Left colon (tissue), 2 donors: ENCODE measurements at places on chromosomes 2 and 18. TPM values are rescaled to one million over a fixed set of nuclear protein-coding genes. Genes with fewer than 3 reads are reported as not detected.

DNA sequence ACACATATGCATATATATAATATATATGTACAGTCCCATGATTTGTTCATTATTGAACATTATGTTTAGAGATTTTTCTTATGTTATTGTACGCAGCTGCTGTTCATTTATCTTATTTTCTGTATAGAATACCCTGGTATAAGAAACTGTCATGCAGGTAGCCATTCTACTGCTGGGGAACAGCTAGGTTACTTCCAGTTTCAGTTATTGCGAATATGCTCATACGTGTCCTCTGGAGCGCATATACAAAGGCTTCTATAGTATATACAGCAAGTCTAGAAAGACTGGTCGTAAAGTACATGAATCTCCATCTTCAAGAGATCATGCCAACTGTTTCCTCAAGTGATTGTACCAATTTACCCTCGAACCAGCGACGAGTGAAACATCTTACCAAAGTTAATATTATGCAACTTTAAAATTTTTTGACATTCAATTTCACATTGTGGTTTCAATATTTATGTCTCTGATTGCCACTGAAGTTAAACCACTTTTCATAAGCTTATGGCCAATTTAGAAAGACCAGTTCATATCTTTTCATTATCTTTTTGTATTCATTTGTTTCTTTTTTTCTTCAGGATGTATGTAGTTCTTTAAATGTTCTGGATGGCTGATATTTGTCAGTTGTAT, 53.5 kb downstream of the RDH14 start:
- no peak for DNase-seq

The SLC19A3 gene
- 8.5 TPM for total RNA-seq

The UGT1A5 gene
- total RNA-seq, result 2.1 TPM

DNA sequence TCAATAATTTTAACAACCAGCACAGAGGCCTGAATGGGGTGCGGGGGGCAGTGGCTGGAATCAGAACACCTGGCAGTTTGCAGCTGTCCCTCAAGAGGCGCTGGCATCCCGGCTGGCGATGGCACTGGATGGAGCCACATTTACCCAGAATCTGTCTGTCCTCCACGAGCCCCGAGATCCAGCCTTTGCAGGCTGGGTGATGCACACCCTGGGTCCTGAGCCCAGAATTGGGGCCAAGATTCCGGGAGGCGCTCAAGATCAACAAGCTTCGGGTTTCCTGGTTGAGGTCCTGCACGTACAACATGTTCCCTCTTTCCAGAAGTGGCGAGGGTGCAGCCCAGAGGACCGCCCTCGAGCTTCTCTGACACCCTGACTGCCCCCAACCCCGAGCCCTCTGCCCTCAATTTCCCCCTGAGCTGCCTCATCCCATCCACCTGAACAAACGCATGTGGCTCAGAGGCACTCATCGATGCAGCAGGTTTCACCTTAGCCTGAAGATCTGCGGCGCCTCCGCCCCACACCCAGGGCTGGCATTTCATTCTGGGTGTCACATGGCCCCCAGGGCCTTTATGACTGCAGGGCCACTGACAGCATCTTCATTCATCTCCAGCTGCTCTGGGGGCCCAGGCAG, 97.5 kb downstream of the TFCP2L1 start:
- no peak for DNase-seq

The CYP27A1 gene
- total RNA-seq, result 52.7 TPM

The PROM2 gene
- 39.9 TPM for total RNA-seq

The CRYBA2 gene
- total RNA-seq, result 4.1 TPM

DNA sequence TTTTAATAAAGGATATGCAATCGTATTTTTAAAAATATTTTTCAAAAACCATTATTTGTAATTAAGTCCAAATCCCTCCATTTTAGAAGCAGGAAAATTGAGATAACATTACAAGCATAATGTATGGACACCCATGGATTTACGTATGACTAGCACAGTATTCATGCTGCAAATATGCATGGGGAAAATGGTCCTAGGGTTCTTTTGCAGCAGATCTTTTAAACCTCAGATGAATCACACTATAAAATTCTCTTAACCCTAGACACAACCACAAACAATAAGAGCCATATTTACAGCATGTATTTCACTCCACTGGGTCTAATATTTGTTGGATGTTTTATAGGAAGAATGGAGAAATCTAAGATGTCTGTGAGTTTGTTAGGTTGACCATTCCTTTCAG, 453.4 kb downstream of the TGIF1 start:
- no peak for DNase-seq
